Activated CD4-positive, CD25-positive, alpha-beta regulatory T cell treated with anti-CD3 and anti-CD28 coated beads, Interleukin-2, amount 50 U/mL, for 72 hours (primary cell): ENCODE measurements at places on chromosomes 2 and 18.

- no peak for DNase-seq
Observed at GRCh38 chr2:234494361-234495250, 2.3 kb downstream of the ARL4C start.

GRCh38 chr2:50902365-50902764 lies 129.6 kb downstream of the NRXN1 start:
- no peak for DNase-seq

DNA sequence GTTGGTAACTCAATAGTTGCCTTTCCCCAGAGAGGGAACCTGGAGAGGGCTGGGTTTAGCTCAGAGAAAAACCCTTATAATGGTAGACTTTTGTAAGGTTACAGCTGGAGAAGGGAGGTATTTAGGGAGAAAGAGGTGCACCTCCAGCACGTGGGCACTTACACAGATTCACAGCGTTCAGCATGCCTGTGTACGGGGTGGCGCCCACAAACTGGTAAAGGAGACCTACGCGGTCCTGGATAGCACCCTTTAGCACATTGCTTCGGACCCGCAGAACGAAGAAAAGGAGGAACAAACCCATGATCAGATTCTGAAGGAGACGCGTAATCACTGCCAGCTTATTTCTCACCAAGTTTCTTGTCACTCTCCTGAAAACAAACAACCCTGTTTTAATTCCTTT lies 14.9 kb downstream of the ABCG5 start:
- no peak for DNase-seq

DNA sequence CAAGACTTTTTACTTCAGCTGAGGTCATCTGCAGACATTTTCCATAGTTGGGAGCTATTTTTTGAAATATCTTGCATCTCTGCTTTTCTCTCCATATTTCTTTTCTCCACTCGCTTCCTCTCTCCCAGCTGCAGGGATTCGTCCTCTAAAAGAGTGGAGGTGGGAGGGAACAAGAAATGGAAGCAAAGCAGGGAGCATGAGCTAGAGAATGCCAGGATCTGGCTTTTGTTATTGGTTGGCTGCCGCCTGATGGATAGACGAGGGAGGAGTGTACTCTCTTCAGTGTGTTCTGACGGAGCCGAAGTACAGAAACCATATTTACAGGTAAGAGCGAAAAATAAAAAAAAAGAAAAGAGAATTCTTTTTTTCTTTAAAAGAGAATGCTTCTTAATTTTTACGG lies at the start of gene CSRNP3:
Gene CSRNP3 (plus strand): TSS at position 282 of the 400 bp plus-strand sequence. CDS start 125,368 bp downstream, outside the sequence.
- no peak for DNase-seq

- no peak for DNase-seq
Observed at GRCh38 chr18:43893001-43893637, 615.8 kb upstream of the SYT4 start.

DNA sequence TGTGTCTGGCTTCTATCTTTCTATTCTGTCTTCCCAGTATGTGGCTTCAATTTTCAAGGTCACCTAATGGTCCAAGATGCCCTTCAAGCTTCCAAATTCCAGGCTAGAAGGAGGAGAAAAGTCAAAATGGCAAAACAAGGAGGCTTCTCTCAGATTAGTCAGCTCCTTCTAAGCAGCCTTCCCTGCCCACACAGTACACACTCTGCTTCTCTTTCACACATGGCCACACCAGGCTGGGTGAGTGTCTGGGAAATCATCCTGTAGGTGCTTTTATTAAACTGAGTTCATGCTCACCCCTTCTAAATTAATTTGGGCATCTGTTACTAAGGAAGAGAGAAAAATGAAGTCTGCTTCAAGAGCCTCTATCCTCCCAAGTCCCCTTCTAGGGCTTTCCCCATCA lies 277.2 kb upstream of the MGAT5 start:
- no peak for DNase-seq

DNA sequence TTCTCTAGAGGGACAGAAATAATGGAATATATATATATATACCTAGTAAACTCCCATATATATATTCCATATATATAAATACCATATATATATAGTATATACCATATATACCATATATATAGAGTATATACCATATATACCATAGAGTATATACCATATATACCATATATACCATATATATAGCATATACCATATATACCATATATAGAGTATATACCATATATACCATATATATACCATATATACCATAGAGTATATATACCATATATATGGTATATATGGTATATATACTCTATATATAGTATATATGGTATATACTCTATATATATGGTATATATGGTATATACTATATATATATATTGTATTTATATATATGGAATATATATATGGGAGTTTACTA lies 62.0 kb upstream of the CAVIN2 start:
- DNase-seq, result no peak

DNA sequence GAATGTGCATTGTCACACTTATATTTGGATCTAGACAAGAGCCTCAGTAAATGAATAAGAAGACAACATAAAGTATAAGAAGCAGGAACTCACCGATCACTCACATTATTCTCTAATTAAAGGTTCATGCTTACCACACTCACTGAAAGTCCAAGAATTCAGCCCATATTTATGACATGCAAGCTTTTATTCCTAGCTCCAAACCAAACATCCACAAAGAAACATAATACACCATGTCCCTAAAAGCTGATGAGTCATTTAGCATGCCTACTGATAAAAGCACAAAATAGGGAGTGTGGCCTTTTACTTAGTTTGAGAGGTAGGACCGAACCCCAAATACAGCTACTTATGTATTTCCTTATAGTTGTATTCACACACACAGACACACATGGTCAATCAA lies 1094.6 kb upstream of the CDH2 start:
- DNase-seq, result no peak

GRCh38 chr2:75324141-75324540 lies 124.8 kb upstream of the TACR1 start:
- DNase-seq, result no peak

GRCh38 chr2:30041884-30042283 lies 104.9 kb upstream of the YPEL5 start:
- no peak for DNase-seq

DNA sequence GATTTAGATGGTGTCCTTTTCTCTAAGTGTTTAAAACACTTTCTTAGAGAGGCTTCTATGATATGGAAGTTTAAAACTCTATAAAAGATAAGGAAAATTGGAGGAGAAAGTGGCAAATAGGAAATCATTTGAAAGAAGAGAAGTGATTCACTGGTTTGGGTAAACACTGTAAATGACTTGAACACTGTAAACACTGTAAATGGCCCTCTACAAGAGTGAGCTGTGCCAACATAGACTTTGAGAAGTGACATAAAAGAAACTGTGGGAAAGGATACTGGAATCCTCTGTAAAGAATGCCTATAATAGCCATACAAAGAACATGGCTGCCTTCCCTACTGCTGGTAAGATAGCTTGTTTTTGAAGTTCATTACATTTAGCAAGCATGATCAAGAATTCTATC lies 210.9 kb upstream of the SIX3 start:
- DNase-seq, result no peak

DNA sequence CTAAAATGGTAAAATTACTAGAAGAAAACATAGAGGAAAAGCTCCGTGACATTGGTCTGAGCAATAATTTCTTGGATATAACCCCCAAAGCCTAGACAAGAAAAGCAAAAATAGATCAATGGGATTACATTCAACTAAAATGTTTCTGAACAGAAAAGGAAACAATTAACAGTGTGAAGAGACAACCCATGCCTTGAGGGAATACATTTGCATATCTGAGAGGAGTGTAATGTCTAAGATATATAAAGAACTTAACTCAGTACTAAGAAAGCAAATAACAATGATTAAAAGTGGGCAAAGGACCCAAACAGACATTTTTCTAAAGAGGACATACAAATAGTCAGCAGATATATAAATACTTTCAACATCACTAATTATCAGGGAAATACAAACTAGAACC lies 206.2 kb downstream of the VAPA start:
- DNase-seq, result no peak

- no peak for DNase-seq
Observed at GRCh38 chr2:4420032-4420431, 716.7 kb downstream of the DCDC2C start.

DNA sequence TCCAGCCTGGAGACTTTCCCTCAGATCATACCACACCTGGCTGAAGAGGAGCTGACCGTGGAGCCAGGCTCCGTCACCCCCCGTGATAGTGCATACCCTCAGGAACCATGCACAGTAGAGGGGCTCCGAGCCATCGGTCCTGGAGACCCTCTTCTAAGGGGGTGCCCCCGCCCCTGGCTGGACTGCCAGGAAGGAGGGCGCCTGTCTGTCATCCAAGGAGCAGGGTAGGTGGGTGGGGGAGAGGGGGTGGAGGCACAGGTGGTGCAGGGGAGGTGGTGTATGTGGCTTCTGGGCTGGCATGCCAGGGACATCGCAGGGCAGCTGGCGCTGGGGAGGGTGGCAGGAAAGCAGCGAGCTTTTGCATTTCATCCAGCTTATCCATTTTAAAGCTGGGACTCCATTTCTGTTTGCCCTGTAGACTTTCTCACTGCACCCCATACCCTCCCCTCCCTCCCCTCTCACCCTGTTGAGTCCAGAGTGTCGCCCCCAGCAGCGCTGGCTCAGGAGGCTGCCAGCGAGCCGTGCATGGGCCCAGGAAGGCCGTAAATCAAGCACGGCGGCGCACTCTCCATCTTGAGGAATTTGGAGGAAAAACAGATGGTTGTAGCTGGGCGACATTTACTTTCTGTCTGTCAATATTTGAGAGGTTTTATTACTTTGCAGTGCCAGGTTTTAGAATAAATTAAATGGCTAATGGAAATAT lies 56.2 kb upstream of the HS6ST1 start:
- DNase-seq, result peak; percentile 23

DNA sequence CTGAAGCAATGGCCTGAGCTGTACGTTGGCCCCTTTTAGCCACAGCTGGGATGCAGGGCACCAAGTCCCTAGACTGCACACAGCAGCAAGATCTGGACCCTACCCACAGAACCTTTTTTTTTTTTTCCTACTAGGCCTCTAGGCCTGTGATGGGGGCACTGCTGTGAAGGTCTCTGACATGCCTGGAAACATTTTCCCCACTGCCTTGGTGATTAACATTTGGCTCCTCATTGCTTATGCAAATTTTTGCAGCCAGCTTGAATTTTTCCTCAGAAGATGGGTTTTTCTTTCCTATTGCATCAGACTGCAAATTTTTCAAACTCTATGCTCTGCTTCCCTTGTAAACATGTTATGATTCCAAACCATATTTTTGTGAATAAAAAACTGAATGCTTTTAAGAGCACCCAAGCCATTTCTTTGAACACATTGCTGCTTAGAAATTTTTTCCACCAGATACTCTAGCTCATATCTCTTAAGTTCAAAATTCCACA lies 33.5 kb downstream of the PDE1A start:
- DNase-seq, result no peak
